HL-60 (cell line): ENCODE measurements at places on chromosomes 6 and 20.

DNA sequence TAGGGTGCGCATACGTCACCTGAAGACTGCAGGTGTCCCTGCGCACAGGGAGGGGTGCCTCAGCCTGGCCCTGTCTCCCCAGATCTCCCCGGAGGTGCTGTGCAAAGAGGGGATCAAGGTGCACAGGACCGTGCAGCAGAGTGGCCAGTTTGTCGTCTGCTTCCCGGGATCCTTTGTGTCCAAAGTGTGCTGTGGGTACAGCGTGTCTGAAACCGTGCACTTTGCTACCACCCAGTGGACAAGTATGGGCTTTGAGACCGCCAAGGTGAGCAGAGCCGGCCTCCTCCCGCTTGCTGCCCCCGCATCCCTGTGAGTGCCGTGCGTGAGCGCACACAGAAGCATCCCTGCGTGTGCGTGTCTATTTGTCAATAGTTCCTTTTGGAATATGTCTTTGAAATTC is 150.7 kb downstream of the DTNBP1 start:
- no peak for DNase-seq

DNA sequence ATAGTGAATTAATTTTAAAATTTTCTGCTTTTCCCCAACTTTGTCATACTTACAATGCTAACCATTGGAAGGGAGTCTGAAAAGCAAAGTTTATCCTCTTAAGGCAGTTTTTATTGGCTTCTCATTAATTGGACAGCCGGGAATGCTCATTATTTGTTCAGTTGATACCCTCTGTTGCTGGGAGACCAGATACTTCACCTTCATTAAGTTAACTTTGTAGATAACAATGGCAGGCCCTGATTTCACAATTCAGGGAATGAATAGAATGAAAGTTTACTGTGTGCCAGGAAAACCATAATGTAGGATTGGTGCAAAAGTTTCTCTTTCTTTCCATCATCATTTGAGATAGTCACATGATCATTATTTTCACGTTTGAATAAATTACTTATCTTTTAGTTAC is 49.0 kb downstream of the COL19A1 start:
- DNase-seq, result no peak

DNA sequence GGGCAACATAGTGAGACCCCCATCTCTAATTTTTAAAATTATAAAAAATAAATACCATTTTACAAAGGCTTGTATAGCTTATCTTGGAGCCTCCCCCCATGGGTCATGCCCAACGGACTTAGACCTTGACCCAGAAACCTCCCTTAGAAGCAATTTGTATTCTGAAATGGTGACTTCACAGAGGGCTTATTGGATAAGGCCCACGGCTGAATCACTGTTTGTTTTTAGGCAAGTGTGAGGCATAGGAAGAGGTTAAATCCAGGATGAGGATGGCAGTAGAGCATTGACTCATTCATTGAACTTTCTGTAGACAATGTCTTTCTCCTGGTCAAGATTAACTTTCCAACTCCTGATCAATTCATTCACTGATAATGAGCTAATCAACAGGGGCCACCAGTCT is 6.2 kb upstream of the SNAI1 start:
- no peak for DNase-seq

GRCh38 chr20:50628853-50629669 is 62.3 kb downstream of the RIPOR3 start:
- DNase-seq, result no peak

- DNase-seq, result no peak
Observed at GRCh38 chr6:111810294-111811131, 62.7 kb downstream of the FYN start.

- no peak for DNase-seq
Observed at GRCh38 chr6:119985952-119986736, 636.6 kb upstream of the MAN1A1 start.

- DNase-seq, result peak; percentile 78
Observed at GRCh38 chr6:6003621-6004366, 2.9 kb downstream of the NRN1 start.

DNA sequence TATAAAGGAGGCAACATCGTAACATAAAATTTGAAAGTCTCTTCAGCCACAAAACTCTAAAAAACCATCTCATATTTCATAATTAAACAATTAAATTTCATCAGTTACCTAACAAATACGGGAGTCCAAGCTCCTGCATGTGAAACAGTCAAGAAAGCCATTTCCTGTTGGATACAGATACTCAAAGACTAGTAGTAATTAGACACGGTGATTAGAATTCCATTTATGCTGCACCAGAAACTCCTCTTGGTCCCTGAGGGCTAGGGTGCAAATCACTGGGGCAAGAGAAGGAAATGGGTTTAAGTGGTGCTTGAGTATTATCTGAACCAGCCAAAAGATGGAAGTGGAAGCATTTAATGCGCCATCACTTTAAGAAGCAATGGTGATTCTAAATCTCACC is 27.4 kb downstream of the TRAM2 start:
- no peak for DNase-seq

GRCh38 chr6:8530785-8531435 is 95.6 kb upstream of the SLC35B3 start:
- no peak for DNase-seq

- no peak for DNase-seq
Observed at GRCh38 chr6:106729841-106730240, 100.5 kb downstream of the QRSL1 start.

DNA sequence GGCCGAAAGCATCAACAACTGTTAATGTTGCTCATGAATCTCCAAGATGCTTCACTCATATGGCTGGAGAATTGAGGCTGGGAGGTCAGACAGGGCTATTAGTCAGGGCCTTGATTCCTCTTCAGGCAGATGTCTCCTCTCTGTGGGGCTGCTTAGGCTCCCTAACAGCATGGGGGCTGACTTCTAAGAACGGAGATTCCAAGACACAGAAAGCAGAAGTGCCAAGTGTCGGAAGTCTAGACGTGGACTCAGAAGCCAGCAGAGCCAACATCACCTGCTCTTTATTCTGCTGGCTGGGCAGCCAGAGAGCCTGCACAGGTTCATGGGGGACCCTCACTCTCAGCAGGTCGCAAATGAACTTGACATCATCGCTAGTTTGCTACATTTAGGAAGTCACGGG is 279.8 kb downstream of the CDH26 start:
- DNase-seq, result no peak

DNA sequence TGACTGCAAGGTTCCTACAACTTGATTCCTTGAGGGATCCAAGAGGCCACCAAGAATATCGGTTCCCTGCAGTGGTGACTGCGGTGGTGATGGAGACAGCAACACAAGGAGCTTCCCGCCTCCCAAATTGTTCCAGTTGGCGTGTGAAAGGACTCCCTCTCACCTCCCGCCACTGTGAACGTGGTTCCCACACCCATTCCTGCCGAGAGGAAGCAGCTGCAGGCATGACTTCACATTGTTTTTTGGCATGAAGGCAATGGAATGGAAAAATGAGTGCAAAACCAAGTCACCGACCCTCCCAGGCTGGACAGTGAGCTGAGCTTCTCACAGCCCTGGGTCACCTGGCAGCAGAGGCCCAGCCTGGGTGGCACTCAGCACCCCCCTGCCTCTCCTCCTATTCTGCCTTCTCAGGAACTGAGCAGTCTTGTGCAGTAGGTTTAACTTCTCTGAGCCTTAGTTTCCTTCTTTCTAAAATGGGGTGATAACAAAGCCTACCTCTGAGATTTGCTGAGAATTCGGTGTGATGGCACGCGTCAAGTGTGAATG is 75.0 kb downstream of the CNKSR3 start:
- no peak for DNase-seq

GRCh38 chr6:75166773-75167172 is 39.1 kb downstream of the COL12A1 start:
- no peak for DNase-seq

- DNase-seq, result peak; percentile 65
Observed at GRCh38 chr6:7910654-7911344, at the start of gene TXNDC5. TXNDC5 (minus strand) TSS chr6:7910788; CDS start chr6:7910776, 12 bp downstream.

DNA sequence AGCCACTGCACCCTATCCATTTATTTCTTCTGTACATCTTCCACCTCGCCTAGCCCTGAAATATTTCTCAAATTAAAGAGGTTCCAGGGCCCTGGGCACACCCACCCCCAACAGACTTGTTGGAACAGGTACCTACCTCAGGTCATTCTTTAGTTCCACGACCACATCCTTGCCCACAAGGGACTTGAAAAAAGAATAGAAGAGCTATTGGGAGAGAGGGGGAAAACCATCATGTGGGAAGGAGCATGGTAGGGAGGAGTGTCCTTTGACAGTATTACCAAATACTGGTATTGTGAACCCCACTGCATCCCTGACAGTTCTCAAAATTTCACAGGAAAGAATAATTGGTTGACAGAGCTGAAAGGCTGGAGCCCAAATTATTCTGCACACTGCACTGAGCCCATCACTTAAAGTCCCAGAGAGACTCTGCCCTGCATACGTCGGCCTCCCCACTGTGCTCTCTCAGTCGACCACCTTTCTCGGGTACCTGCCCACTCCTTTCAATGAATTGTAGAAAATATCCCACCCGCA is 762 bp downstream of the LSM2 start:
- DNase-seq, result no peak

DNA sequence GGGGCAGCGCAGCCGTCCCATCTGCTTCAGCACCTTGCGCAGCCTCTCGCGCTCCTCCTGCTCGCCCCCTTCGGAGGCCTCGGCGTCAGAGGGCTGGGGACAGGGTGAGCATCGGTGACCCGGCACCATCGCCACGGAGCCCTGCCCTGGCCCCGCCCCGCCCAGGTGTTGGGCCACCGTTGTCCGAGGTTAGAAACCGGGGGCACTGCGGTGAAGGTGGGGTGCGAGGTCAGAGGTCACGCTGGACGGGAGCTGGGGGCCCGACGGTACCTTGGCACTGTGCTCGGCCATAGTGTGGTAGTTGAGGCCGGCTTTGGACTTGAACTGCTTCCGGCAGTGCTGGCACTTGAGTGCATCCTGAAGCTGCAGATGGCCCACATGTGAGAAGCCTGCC is 6.4 kb downstream of the ZNF512B start:
- DNase-seq, result no peak

GRCh38 chr6:15483060-15483459 is 179.8 kb downstream of the DTNBP1 start:
- no peak for DNase-seq

DNA sequence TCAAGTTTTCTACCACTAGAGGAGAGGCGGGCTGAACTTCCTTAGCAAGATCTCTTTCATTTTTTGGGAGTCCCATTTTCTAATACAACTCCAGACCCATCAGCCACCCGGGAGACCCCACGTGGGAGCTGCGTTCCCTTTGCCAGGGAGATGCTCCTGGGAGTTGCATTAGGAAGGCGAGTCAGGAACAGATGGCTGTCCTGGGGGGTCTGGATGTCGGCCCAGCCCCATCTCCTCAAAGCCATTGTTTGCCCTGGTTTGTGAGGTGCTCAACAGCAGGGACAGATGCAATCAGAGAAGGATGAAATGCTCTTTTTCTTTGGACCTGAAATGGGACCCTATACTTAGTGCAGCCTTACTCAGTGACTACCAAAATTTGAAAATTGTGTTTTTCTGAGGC is 39.4 kb downstream of the CARMIL1 start:
- DNase-seq, result no peak

- no peak for DNase-seq
Observed at GRCh38 chr20:51760905-51761546, 7.2 kb downstream of the ATP9A start.

GRCh38 chr20:49989234-49990065 is 6.7 kb downstream of the SNAI1 start:
- no peak for DNase-seq

GRCh38 chr20:52313341-52313963 is 121.9 kb upstream of the ZFP64 start:
- DNase-seq, result no peak

- no peak for DNase-seq
Observed at GRCh38 chr20:14193885-14194284, 143.5 kb downstream of the FLRT3 start.

GRCh38 chr6:47112317-47112716 is 70.2 kb upstream of the ADGRF1 start:
- DNase-seq, result no peak

- DNase-seq, result no peak
Observed at GRCh38 chr6:11889572-11889971, 111.0 kb upstream of the ADTRP start.

GRCh38 chr20:59955131-59955796 is 3.0 kb upstream of the CDH26 start:
- peak; percentile 56 for DNase-seq

DNA sequence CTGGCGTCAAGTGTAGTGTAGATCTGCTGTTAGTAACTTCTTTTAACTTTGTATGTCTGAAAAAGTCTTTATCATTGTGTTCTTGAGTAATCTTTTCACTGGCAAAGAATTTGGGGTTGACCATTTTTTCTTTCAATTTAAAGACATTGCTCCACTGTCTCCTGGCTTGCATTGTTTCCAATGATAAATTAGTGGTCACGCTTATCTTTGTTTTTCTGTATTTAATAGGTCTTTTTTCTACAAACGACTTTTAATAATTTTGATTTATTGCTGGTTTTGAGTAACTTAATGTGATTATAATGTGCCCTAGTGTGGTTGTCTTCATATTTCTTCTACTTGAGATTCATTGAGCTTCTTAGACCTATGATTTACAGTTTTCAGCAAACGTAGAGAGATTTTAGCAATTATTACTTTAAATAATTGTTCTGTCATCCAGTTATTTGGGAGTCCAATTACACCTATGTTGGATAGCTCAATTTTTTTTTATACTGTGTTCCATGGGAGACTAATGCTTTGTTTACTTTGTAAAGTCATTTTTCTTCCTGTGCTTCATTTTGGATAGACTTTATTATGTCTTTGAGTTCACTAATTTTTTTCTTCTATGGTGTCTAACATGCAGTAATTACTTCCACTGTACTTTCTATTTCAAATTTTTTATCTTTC is 38.3 kb upstream of the HEY2 start:
- no peak for DNase-seq

DNA sequence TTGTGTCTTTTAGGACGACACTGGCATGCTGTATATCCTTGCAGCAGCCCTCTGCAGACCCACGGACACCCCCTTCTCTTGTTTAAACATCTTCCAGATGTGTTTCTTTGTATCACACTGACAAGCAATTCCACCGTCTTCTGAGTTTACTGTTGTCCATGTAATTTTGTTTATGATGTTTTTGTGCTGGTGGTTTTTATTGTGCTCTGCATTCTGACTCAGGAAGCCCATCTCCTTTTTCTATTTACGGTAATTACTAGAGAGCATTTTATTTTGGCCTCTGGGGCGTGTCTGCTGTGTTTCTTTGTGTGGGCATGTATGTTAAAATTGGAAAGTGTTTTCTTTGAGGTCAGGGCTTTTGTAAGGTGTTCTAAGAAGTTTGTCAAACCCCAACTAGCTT is 111.9 kb downstream of the JARID2 start:
- no peak for DNase-seq

- no peak for DNase-seq
Observed at GRCh38 chr6:4301871-4302270, 166.5 kb upstream of the ECI2 start.

DNA sequence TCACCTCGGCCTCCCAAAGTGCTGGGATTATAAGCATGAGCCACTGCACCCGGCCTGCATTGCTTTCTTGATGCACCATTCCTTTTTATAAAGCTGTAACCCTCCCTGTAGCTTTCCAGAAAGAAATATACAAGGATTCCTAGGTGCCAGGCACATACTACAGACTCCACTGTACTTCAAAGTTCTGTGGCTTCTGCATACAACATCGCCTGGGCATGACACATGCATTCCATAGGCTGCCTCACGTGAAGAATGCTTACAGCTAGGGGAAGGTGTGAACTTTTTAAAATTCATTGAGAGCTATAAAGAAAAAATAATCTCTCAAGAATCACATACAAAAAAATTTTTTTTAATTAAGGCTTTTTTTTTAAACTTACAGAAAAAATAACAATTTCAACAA is 50.2 kb downstream of the TRAM2 start:
- DNase-seq, result no peak

- DNase-seq, result no peak
Observed at GRCh38 chr20:51543422-51543788, 886 bp upstream of the NFATC2 start.

- DNase-seq, result no peak
Observed at GRCh38 chr6:40738551-40739193, 151.5 kb upstream of the LRFN2 start.
